LoVo (cell line): ENCODE measurements at places on chromosomes 6 and 20.

GRCh38 chr6:137876547-137876946, 9.5 kb downstream of the TNFAIP3 start:
- DNase-seq: no peak

GRCh38 chr20:51700809-51701285, 67.3 kb downstream of the ATP9A start:
- peak; percentile 54 for DNase-seq

DNA sequence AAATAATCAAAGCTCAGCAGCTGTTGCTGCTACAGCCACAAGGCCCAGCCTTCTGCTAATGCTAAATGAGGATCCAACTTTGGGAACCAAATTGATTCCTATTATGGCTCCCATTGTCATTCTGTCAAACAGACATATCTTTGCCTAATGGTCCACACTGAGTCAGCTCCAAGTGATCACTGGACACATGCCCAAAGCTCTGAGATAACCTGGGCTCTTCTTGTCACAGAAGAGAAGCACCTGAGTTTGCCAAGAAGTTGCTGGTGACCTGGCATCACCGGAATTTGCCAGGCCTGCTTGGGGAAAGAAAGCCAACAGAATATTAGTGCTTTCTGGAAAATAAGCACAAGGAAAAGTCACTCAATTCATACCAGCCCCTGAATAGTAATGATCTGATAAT, 5.8 kb downstream of the TNFRSF21 start:
- DNase-seq: no peak

- no peak for DNase-seq
Observed at GRCh38 chr6:163883984-163884383, 469.5 kb downstream of the QKI start.

GRCh38 chr6:4687989-4688947, 87.9 kb upstream of the CDYL start:
- peak; percentile 62 for DNase-seq

DNA sequence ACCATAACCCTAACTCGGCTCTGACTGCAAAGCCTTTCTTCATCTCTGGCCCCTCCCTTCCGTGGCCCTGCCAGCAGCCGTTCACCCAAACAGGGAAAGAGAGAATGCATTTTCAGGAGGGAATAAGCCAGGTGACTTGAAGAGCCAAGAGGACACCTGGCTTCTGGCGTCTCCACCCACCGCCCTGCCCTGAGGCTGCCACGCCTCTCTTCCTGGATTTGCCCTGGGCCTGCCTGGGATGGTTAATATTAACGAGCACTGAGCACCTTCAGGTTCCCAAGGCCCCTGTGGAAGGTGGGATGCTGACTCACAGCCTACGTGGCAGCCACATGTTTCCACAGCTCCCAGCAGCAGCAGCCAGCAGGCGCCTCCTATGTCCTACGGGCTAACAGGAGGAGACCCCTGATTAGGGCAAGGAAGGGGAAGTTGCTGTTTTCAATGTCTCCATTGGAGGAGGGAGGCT, 138.0 kb upstream of the RREB1 start:
- peak; percentile 95 for DNase-seq

DNA sequence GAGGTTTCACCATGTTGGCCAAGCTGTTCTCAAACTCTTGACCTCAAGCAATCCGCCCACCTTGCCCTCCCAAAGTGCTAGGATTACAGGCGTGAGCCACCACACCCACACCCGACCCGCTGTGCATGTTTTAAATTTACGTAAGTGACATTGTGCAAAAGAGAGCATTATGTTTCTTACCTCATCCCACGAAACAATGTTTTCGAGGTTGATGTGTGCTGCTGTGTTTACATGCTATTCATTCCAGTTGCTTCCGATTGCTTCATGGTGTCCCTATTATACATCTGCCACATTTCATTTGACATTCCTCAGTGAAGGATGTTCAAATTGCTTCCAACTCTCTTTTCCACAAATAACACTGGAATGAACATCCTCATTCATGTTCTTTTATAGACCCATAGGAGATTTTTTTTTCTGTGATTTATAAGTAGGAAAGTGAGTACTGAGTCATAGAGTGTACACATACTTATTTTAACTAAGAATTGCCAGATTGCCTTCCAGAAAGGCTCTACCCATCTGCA, 403.9 kb upstream of the JARID2 start:
- DNase-seq: no peak

DNA sequence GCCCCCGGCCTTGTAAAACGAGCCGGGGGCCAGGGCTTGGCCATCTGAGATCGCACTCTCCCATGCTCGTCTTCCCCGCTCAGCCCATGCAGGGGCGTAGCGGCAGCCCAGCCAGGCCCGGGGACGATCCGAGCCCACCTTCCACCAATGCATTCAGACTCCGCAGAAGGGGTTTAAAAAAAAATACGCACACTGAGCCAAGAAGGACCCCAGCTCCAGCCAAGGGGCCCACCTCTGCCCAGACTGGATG, 320 bp downstream of the GSTA4 start:
- no peak for DNase-seq

DNA sequence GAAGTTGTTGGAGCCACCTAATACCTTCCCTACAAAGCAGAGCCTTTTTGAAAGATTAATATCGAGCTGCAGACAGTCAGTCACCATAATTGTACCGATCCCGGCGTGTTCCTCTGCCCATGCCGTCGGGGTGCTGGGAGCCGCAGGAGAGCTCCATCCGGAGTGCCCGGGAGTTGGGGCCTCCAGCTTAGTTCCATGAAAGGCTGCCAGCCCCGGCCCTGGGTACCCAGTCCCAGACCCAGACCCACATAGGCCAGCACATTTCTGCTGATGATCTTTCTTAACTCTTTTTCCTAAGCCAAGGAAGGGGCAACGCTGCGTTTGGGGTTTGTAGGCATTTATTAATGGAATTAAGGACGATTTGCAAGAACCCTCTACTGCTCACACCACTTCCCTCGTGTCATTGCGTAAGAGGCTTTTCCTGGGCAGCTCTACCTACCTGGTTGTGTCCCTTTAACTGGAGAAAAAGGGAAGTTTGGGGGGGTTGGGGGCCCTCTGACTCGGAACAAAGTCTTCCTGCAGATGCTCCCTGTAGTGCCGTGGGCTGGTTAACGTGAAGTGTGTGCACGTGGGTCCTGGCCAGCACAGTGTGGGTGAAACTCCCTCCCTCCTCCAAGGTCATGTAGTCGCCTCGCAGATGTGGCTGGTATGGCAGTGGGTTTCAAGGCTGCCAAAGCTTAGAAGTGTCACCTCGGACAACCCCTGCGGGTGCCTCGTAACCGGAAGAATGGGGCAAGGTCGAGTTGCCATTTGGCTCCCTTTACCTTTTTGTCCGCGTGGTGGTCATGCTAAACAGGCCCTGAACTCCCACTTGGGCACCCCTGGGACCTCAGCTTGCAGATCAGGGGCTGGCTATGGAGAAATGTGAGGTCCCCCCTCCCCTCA, 54.3 kb upstream of the APCDD1L start:
- DNase-seq: no peak

- peak; percentile 24 for DNase-seq
Observed at GRCh38 chr6:105424175-105424783, 21.4 kb upstream of the PREP start.

DNA sequence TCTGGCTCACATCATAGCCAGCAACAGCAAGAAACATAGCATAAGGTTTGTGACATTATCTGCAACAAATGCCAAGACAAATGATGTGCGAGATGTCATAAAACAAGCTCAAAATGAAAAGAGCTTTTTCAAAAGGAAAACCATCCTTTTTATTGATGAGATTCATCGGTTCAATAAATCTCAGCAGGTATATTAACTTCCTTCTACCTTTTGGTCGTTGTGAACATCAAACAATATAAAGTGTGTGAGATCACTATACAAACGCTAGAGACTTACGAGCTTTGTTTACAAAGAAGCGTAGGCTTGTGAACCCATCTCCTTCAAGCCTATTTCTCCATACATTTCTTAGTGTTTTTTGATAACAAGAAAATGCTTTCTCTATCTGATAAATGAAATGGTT, 3.5 kb downstream of the WRNIP1 start:
- no peak for DNase-seq

DNA sequence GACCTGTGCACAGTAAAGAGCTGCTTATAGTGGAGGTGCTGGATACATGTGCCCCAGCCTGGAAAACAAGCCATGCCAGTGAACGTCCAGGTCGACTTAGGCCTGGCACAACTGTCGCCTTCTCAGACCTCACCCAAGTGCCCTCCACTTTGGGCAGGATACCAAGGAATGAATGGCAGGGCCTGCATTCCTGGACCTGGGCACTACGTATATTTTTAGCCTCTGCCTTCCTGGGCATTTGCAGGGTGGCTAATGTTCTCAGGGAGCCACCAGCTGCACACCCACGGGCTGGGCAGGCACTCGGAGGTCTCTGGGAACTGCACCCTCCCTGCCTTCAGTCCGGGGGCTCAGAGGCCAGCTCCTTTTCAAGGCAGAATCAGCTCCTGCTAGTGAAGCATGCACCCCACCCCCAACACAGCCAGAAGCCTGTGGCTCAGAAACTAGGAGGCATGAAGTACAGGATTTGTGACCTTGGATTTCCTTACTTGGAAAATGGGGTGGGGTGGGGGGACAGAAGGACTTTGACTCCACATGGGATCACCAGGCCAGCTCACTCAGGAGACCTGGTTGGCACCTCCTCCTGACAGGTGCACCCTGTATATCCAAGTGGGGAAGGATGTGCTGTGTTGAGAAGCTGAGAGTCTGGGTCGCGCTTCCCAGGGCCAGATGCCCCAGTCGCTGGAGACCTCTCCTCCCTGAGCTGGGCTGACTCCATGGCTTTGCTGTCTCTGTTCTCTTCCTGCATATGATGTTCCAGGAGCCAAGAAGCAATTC, 2.5 kb upstream of the LSM14B start:
- no peak for DNase-seq

- no peak for DNase-seq
Observed at GRCh38 chr6:22544476-22544875, 24.9 kb upstream of the HDGFL1 start.

- no peak for DNase-seq
Observed at GRCh38 chr6:140478631-140479030, 1104.2 kb upstream of the CITED2 start.

DNA sequence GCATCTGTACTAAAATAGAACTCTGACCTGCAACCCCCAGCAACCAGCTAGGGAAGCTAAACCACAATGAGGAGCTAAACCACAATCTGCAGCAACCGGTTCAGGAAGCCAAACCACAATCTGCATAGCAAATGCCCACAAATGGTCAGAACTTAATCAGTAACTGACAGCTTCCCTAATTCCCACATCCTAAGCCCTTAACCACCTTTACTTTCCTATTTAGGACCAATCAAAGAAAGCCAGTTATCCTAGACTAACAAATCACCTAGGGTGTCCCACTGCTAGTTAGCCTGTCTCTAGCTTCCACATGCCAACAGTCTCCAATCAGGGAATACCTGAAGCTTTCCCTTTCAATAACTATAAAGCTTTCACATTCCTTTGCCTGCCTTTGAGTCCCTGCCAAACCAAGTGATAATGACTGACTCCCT, 424.6 kb upstream of the PTCHD4 start:
- DNase-seq: no peak

DNA sequence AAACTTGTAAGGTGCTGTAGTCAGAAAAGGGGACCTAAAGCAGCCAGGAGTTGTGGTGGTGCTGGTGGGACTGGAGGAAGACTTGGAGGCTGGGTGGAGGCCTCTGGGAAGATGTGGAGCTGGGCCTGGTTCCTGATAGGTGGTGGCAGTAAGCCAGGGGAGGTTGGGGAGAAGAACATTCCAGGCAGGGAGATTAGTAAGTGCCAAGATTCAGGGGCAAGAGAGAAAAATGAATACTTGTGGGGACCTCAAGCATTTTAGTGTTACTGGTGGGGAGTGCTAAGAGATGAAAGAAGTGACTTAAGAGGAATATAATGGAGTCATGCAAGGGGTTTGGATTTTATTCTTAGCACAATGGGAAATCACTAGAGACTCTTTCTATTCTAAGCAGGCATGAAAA, 79.0 kb upstream of the B3GAT2 start:
- DNase-seq: no peak

- no peak for DNase-seq
Observed at GRCh38 chr6:133062077-133062476, 179.1 kb upstream of the EYA4 start.

- no peak for DNase-seq
Observed at GRCh38 chr20:57131601-57132391, 134.6 kb downstream of the BMP7 start.

GRCh38 chr6:54106727-54107126, 4.5 kb upstream of the MLIP start:
- DNase-seq: no peak

DNA sequence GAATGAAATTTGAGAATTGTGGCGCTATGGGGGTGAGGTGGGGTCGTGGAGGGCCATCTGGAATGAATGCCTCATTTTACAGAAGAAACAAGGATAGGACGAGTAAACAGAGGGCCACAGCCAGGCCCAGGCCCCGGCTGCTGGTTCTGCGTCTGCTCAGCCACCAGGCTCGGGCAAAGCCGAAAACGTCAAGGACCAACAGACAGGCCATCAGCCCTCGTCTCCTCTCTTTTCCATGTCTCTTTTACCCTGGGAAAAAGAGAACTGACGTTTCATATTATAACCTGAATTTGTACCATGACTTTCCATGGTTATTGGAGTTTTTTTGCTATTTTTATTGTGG, 212.4 kb upstream of the ARID1B start:
- DNase-seq: no peak

DNA sequence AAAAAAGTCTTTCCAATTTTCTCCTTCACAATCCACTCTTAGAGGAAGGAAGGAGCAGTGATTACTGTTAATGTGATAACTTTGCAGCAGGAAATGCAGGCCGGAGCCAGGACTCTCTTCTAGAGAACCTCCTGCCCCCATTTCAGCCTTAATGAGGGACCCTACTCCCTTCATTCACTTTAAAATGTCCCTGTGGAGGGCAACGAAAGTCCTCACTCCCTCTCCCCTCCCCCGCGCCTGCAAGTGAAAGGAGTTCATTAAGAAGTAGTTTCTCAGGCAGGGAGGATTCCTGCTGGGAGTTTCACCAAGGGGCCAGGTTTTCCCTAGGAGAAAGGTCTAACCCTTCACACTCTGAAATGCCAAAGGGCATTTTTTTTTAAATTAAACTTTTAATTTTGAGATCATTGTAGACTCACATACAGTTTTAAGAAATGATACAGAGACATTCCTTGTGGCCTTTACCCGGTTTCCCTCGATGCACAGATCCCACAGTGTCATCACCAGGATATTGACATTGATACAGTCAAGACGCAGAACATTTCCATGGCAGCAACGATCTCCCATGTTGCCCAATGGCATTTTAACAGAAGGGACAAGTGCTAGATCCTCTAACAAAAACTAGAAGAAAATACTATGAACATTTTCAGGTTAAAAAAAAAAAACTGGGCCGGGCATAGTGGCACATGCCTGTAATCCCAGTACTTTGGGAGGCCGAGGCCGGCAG, 6.8 kb upstream of the COMMD7 start:
- DNase-seq: no peak

- no peak for DNase-seq
Observed at GRCh38 chr6:130513770-130514169, 148.0 kb downstream of the TMEM200A start.

GRCh38 chr6:53070806-53071205, 5.6 kb downstream of the FBXO9 start:
- DNase-seq: no peak

DNA sequence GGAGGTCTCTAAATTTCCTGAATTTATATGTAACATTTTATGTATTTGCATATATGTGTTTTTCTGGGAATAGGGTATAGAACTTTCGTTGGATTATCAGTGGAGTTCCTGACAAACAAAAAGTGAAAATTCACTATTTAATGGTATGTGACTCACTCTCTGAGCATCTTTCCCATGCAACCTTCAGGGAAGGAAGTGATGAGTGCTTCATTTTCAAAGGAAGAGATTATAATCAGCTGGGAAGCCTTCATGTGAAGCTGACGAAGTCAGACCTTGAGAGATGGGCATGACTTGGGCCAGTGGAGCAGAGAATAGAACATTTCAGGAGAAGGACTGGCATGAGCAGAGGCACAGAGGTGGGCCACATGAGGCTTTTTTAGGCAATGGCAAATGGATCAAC, 72.7 kb downstream of the FAXC start:
- no peak for DNase-seq
